ENCODE measurements at places on chromosomes 4 and X.

DNA sequence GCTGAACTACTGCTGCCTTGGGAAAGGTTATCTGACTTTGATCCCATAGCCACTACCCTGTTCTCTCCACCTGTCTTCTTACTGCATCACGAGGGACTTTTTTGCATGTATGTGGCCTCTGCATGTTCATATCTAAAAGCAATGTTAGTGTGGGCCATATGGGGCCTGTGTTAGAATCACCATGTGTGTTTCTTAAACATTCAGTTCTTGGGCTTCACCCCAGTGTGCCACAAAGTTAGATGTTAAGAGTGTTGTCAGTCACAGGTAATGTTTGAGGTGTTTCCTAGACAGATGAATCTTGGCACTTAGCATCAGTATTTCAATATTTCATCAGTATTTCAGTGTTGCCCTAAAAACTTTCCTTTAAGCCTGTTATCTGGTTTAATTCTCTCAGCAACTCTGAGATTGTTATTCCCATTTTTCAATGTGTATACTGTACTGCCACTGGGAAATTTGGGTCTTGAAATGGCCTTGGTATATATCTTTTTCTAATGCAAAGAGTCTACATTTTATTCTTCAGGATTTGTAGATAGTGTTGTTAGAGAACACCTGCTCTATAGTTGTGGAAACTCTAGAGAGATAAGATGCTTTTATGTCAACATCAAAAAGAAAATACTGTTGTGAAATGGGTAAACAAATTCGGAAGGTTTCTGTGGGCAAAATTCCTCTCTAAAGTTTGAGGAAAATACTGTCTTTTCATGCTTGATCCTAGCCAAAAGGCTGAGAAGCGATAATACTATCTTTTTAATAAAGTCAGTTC is 259.7 kb downstream of the BMPR1B start:
- DNase-seq, result no peak

- no peak for DNase-seq
Measured at GRCh38 chr4:13856387-13856786, 228.9 kb upstream of the BOD1L1 start.

GRCh38 chrX:6244666-6245065 is 16.0 kb upstream of the NLGN4X start:
- DNase-seq, result no peak

GRCh38 chr4:143443728-143444127 is 69.8 kb upstream of the SMARCA5 start:
- DNase-seq, result no peak

- no peak for DNase-seq
Measured at GRCh38 chrX:113300580-113300979, 459.9 kb upstream of the AMOT start.

DNA sequence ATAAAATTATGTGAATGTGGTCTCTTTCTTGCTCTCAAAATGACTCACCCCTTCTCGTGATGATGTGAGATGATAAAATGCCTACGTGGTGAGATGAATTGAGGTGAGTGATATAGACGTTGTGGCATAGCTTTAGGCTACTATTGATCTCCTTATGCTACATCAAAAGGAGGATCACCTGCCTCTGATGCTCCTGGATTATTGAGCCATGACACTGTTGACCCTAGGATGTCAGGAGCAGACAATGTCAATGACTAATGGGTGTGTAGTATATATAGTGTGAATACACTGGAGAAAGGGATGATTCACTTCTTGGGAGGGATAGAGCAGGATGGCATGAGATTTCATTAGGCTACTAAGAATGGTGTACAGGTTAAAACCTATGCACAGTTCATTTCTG is 210.7 kb upstream of the PRPS2 start:
- DNase-seq, result no peak

DNA sequence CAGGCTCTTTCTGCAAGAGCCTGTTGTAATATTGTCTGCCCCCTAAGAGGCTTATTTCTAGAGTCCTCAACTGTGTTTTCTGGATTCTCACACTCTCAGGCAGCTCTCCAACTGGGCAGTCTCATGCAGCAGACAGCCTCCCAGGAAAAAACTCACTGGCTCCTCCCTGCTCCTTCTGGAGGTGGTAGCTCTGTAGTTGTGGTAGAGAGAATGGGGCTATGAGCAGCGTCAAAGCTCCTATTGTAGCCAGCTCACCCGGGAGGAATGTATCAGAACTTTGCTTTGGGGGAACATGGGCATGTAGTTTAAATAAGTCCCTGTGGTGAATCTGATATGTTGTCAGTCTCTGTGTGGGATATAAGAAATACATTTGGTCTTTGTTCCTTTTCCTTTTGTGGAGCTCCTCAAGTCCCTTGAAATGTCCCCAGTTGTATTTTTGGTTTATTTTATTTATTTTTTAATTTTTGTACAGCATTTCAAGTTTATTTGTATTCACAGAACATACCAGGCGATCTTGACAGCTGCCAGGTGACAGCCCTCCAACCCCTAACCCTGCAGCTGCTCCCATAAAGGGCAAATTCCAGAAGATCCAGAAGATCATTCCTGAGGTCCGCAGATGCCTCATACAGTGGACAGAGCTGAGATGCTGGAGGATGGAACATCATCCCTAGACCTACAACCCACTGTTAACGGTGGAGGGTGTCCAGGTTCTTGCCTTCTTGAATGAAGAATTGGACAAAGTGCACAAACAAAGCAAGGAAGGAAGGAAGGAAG is 45.7 kb downstream of the TRIM61 start:
- DNase-seq, result no peak

DNA sequence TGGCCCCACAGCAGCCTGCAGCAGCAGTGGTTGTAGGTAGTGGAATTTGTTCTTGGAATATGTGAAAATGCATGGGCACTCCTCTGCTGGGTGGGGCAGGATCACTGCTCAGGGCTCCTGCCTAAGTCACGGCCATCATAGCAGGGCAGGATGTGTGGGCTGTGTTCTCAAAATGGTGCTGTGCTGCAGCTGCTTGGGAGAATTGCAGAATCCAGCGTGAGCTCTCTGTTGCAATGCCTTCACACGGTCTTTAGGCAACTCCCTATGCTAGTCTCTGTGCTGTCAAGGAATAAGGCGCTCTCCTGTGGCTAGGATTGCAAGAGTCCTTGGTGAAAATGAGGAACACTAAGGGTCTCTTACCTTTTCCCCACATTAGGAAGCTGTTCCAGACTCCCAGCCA is 42.9 kb downstream of the F8 start:
- no peak for DNase-seq

GRCh38 chrX:150587585-150588503 is 19.4 kb downstream of the MTM1 start:
- no peak for DNase-seq

DNA sequence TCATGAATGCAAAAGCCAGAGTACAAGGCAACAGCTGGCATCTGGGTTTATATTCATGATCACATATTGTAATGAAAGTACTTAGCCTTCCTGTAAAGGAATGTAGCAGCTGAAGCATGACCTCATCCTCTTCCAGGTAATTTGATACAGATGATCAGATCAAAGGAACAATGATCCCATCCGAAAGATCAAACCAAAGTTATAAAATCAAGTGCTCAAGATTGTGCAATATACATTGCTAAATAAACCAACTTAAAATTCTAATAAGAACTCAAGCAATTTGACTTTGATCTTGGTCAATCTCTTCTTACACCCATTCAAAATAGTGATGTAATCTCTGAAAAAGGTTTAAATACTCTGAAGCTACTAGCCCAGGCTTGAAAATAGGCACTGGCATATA is 113.1 kb upstream of the INPP4B start:
- DNase-seq, result no peak

GRCh38 chrX:147917700-147918695 is 6.3 kb downstream of the FMR1 start:
- no peak for DNase-seq

GRCh38 chr4:116088771-116089170 is 975.4 kb upstream of the NDST4 start:
- DNase-seq, result no peak

Data from neuronal stem cell (in vitro differentiated cells).